Posterior cingulate gyrus (tissue), 11 donors: ENCODE measurements at places on chromosomes 2 and 18.

- DNase-seq = peak; percentile 86
These were observed at the start of gene SESTD1 for GRCh38 chr2:179264368-179265081. Gene SESTD1, minus strand, starts transcription at chr2:179264832. Its CDS starts 72,991 bp downstream, at chr2:179191841.

GRCh38 chr2:141711627-141712026 is 419.2 kb downstream of the LRP1B start:
- DNase-seq = no peak

- DNase-seq = peak; percentile 72
These were observed 2.4 kb downstream of the CTIF start for GRCh38 chr18:48541026-48541746.

- no peak for DNase-seq
These were observed 27.6 kb downstream of the C2orf76 start for GRCh38 chr2:119338826-119339561.

DNA sequence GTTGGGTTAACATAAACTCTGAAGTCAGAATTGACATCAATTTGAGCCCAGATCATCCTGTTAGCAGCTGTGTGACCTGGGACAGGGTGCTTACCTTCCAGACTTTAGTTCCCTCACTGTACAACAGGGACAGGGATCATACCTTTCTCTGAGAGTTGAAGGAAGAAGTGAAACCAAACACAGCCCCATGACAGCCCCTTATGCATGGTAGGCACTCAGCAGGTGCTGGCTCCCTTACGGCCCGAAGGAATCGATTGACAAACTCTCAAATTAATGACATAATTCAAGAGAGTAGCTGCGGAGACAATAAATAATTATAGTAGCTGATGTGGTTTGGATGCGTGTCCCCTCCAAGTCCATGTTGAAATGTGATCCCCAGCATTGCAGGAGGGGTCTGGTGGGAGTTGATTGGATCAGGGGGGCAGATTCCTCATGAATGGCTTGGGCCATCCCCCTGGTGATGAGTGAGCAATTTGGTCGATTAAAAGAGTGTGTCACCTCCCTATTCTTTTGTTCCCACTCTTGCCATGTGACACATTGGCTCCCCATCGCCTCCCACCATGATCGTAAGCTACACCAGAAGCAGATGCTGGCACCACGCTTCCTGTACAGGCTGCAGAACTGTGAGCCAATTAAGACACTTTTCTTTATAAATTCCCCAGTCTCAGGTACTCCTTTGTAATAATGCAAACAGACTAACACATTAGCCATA is 72.4 kb downstream of the ODC1 start:
- no peak for DNase-seq

GRCh38 chr2:43897492-43897891 is 58.7 kb downstream of the ABCG8 start:
- DNase-seq = no peak

GRCh38 chr18:58615140-58616132 is 13.5 kb downstream of the ALPK2 start:
- no peak for DNase-seq

- DNase-seq = no peak
These were observed 95.4 kb downstream of the CTAGE1 start for GRCh38 chr18:22322243-22322691.

DNA sequence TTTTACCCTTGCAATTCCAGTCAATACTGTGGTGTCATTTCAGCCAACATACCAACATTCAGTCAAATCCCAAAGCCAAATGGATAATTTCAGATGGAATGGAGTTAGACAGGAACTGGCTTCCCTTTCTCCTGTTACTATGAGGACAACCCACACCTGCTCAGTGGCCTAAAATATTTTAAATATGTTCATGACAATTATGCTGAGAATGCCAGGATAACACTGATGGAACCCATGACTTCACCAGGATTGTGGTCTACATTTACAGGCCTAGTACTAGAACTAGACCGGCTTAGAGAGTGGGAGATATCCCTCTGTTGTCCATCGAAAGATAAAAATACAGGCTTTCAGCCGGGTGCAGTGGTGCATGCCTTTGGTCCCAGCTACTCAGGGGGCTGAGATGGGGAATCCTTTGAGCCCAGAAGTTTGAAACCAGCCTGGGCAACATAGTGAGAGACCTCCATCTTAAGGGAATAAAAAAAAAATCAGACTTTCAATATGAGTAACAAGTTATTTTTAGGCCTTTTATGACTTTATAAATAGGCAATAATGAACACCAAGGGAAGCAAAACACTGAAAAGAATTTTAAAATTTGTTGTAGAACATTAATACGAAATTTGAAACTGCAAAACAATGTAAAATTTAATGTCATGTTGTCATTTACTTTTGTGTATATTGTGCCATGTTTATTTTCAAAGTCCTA is 14.2 kb downstream of the GPATCH11 start:
- no peak for DNase-seq

- DNase-seq = no peak
These were observed 467.0 kb upstream of the RAB12 start for GRCh38 chr18:8142131-8142711.

- DNase-seq = no peak
These were observed 50.6 kb downstream of the RAPH1 start for GRCh38 chr2:203484266-203485112.

- DNase-seq = peak; percentile 17
These were observed 854 bp downstream of the GPR155 start for GRCh38 chr2:174485788-174486562.
